ENCODE measurements at places on chromosomes 7 and 10.

GRCh38 chr10:109358325-109358724, 565.0 kb downstream of the XPNPEP1 start:
- no peak for DNase-seq

- no peak for DNase-seq
These were observed 332.8 kb upstream of the PLXDC2 start for GRCh38 chr10:19483421-19483820.

- no peak for DNase-seq
These were observed 165.9 kb downstream of the ABCA13 start for GRCh38 chr7:48337012-48337621.

- peak; percentile 45 for DNase-seq
These were observed 118.2 kb downstream of the CDK6 start for GRCh38 chr7:92717993-92718716.

- peak; percentile 8 for DNase-seq
These were observed 1.6 kb downstream of the PHTF2 start for GRCh38 chr7:77800158-77800557.

DNA sequence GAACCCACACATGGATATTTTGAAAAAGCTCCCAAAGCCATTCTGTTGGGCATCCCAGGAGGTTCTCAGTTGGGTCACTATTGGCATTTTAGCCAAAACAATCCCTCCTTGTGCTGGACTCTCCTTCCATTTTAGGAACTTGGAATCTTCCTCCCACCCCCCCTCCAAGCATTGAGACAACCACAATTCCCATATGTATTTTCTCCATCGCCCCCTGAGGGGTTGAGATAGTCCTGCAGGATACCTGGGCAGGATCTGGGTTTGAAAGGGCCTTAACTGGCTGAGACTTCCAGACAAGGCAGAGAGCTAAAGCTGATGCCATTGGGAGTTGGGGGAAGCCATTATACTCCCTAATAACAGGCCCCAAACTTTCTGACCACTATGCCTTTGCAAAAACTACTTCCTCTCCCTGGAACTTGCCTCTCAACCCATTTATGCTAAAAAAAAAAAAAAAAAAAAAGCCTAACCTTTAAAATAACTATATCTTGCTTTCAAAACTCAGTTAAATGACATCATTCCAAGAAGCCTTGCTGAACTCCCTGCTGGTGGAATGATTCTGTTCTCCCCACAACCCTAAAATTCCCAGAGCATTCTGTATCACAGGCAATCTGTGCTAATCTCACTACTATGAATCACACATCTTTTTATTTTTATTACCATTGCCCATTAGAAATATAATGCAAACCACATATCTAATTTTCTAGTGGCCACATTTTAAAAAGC, 77.5 kb upstream of the PDE1C start:
- no peak for DNase-seq

DNA sequence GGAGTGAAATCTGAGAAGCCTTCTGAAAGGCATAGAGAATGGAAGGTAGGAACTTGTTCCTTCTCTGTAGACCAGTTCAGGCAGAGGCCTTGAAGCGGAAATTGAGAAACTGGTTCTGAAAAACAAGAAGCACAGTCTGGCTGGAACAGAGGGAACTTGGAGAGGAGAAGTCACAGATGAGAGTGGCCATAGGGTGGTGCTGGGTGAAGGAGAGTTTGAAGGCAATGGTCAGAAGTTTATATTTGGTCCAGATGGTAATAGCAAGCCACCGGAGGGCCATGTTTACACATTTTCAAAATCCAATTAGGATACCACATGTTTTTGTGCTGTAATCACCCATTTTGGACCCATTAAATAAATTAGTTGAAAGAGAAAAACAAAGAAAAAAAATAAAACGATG, 692.5 kb downstream of the INHBA start:
- no peak for DNase-seq

- DNase-seq, result no peak
These were observed 152.6 kb upstream of the RNF32 start for GRCh38 chr7:156487811-156488533.

- no peak for DNase-seq
These were observed 5.1 kb downstream of the AKR1E2 start for GRCh38 chr10:4831091-4831490.

- DNase-seq, result no peak
These were observed 63.7 kb upstream of the ANTXRL start for GRCh38 chr10:46223064-46223480.

DNA sequence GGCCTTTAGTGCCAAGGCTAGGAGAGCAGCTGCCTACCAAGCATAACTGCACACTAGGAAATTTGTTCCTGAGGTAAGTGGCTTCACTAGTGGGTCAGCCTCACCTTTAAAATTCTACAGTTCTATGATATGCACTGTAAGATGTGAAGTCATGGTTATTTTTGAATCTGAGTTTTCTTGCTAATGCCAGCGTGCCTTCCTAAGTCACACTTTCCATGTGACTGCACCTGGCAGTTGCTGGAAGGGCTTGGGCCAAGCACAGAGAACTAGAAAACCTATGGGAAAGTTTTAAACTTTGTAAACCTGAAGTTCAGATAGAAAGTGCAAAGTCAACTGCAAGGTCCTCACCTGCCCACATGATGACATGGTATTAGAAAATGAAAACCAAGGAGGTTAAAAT, 42.5 kb downstream of the STEAP1B start:
- no peak for DNase-seq

- no peak for DNase-seq
These were observed at the start of gene PRKCQ for GRCh38 chr10:6579904-6580278. PRKCQ (minus strand) TSS chr10:6580276; CDS start chr10:6515135, 65,141 bp downstream.

DNA sequence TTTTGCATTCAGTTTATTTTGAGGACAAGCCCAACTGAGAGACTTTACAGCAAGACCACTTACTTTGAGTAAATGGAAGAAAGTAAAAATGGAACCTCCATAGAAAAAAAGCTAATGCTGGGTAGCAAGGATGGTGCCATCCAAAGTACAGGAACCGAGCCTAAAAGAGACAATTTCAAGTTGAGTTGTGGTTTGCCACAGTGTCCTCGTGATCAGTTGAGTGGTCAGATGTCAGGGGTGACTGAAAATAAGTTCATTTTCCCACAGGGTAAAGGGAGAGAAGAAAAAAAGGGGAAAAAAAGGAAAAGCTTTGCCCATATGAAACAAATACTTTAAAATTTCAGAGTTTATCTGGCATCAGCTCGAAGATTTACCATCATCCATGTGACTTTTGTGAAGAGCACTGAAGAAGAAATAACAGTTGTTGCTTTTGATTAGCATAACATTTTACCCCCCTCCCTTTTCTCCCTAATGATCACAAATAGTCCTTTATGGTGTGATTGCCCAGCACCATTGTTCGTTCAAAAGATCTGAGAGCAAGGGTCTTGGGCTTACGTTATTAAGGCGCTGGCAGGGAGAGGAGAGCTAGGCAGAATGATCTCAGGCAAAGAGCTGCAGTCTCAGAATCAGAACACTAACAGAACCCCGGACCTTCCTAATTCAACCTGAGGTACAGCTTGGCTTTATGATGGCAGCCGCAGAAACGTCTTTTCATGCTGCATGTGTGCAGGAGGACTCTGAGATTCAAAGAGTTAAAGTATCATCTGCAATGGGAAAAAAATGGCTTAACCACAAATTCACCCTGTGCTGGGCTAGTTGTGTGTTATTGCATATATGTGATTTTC, 338.1 kb downstream of the RNLS start:
- no peak for DNase-seq

GRCh38 chr10:70920519-70920918, 32.2 kb upstream of the PCBD1 start:
- no peak for DNase-seq

GRCh38 chr7:142496545-142496991, 238.7 kb upstream of the PRSS58 start:
- DNase-seq, result no peak

GRCh38 chr7:79453558-79454360, at the start of gene MAGI2:
MAGI2 (minus strand) TSS chr7:79453667; CDS start chr7:79453320, 347 bp downstream.
- DNase-seq, result no peak

DNA sequence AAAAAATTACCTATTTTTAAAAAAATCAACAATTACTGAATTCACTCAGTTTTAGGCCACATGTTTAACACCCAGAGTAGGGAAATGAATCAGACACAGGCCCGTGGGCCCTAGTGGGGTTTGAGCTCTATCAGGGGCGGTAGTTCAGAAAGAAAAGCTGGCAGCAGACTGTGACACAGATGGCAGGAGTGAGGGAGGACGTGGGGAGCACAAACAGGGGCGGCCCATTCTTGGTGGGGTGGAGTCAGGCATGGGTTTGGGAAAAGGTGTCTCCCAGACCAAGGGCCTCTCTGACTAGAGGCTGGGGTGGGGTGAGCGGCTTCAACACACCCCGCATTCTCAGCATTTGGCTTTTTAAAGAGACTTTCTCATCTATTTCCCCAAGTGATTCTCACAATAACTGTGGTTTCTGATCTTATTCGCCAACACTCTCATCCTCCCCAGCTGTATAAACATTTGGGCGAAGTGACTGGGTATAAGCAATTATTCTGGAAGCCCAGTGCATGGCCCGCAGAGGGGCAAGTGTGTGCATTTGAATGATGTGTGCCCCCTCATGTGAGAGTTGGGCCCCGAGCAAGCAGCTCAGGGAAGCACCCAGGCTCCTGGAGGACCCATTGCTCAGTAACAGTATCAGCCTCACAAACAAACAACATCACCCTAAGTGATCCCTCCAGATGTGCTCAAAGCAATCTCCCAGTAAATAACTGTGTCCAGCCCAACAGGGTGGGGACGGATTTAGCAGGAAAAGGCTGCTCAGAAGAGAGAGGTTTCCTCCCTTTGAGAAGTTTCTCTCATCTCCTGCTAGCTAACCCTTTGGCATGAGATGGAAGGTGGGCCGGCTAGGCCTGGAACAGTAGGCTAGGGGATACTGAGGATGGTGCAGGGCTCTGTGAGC, 437.6 kb upstream of the ZMIZ1 start:
- DNase-seq, result no peak

- DNase-seq, result no peak
These were observed 263.7 kb upstream of the PPP2R2D start for GRCh38 chr10:131636841-131637724.

DNA sequence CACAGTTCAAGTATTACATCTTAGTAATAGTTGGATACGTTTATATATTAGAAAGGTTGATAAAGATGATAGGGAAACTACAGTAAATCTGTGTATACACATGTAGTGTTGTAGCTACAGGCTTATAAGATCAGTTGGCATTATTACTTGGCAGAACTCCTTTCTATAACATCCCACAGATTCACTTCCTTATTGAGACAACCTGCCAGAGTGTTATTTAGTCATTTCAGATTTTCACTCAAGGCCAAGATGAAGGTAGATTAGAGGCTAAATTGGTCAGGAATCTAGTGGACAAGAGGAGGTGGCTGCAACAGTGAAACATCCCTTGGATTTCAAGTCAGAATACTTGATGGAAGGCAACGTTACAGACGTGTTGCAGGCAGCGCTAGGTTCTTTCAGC, 63.0 kb downstream of the PAPSS2 start:
- DNase-seq, result no peak

DNA sequence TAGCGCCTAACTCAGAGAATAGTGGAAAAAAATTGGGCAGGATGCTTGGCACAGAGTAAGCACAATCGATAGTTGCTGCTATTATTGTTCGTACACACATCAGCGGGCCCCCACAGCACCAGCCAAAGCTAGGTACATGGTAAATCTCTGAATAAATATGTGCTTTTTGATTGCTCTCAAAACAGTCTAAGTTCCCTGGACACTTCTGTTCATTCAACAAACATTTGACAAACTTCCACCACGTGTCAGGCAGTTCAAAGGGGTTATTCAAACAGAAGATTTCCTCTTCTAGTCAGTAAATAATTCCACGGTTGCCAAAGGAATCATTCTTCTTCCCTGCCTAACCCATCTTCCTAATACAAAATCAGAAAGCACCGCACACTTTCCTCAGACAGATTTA, 150.8 kb downstream of the DGKI start:
- DNase-seq, result no peak

DNA sequence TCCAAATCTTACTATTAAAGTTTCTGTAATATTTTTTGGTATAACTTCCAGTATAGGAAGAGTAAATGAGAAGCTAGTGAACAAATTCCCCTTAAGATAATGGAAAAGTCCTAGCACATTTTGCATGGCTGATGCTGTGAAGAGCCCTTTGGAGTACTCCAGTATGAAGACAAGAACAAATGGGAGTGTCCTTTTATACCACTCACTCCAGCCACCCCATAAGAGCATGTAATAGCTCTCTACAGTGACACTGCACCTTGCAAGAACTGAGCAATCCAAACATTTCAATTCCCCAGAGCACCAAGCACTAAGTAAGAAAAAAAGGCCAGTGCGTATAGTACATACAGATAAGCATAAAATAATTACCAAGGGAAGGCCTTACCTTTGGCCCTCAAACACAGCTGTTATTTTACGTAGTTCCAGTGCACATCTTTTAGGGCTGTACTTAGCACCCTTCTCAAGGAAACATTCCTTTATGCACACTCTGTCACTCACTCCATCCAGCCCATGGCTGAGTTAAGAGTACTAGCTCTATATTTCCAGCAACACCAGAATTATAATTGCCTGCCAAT, 135.4 kb downstream of the ST7 start:
- DNase-seq, result no peak

DNA sequence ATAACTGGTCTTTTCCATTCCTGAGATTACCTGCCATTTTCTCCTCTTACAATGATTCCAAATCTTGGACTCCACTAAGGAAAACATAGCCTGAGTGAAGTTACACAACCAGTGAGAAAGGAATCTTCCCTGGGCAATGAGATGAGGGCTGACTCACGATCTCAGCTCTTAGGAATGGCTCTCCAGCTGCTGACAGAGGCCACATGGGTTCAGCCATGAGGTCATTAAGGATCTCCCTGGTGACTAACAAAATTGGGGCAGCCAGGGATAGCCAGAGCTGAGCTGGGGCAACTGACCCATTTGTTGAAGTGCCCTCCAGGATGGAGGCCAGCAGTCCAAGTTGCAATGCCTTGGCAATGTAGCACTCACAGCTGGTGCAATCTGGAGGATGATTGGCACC, 78.7 kb upstream of the MKLN1 start:
- DNase-seq, result no peak

- peak; percentile 11 for DNase-seq
These were observed 11.7 kb downstream of the PLAC9 start for GRCh38 chr10:80144067-80144695.

- no peak for DNase-seq
These were observed 38.1 kb downstream of the RTKN2 start for GRCh38 chr10:62230344-62231121.

- DNase-seq, result no peak
These were observed 9.0 kb downstream of the TMEM243 start for GRCh38 chr7:87210506-87210905.

GRCh38 chr7:116316838-116317628, 106.7 kb downstream of the TES start:
- no peak for DNase-seq
